Ascending aorta (tissue), 2 donors: ENCODE measurements at places on chromosomes 2 and 18. TPM values are rescaled to one million over a fixed set of nuclear protein-coding genes. Genes with fewer than 3 reads are reported as not detected.

Gene UGT1A10
- not detected for total RNA-seq

Gene POMC
- total RNA-seq = 18.6 TPM

Gene TUBA4B
- total RNA-seq = not detected

GRCh38 chr2:170817093-170818035 is 677 bp downstream of the GAD1 start:
- H3K4me3 ChIP-seq = peak overlapping the region; percentile 69
- H3K27ac ChIP-seq = peak overlapping the region; percentile 58
- H3K27me3 ChIP-seq = peaks cover 5% of the 10 kb centered on the region
- peaks cover 37% of the 10 kb centered on the region for H3K4me1 ChIP-seq
- no peaks in the 10 kb centered on the region for H3K36me3 ChIP-seq
- no peak for DNase-seq

DNA sequence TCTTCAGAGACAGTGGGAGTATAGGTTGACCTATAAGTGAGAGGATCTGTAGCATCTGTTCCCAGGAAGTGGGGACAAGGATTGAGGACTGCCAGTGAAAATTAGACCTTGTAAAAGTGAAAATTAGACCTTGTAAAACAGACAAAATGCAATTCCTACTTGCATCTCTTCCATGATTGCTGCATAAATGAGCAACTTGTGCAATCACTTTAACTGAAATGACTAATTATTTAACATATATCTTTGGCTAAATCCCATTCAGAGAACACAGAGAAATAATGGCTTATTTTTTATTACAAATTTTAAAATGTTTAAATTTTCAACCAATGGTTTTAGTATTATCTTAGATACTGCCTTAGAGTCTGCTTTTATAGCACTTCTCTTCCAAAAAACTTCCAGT is 67.2 kb upstream of the NABP1 start:
- H3K36me3 ChIP-seq = no peaks in the 10 kb centered on the region
- no peak overlapping the region for H3K27ac ChIP-seq

DNA sequence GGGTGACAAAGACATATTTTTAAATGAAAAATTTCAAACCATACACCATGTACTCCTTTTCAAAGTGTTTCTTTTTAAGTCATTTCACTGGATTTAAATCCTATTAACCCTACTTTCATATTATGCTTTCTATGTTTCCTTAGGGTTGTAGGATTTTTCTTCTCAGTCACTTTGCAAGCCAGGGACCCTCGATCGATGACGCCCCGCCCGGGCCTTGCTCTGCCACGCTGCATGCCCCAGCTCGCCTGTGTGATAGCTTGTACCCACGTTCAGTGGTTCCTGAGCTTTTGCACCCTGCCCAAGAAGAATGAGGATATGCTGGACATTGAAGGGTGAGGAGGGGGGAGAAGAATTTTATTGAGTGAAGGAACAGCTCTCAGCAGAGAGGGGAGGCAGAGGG is 568.0 kb downstream of the TRIB2 start:
- H3K4me1 ChIP-seq = no peaks in the 10 kb centered on the region
- no peak overlapping the region for H3K4me3 ChIP-seq
- H3K27me3 ChIP-seq = no peaks in the 10 kb centered on the region
- H3K27ac ChIP-seq = no peak overlapping the region
- no peak for DNase-seq

DNA sequence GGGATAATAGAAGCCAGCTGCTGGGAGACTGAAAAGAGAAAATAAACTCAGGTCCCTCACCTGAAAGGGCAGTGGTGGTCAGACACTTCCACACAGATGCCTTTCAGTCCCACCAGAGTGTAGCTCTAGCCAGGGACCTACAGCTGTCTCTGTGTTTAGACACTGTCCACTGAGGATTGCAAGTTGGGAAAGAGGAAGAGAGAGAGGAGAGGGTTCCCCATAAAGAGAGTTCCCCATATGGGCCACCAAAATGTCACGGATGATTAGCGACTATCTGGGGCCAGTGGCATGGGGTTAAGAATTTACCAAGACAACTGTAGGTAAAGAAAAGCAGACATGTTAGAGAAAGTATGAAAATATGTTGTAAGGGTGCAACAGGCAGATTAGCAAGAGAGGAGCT is 36.7 kb upstream of the SKA1 start:
- no peak for DNase-seq
- H3K4me3 ChIP-seq = no peak overlapping the region
- H3K36me3 ChIP-seq = no peaks in the 10 kb centered on the region
- no peaks in the 10 kb centered on the region for H3K4me1 ChIP-seq
